H1 (cell line): ENCODE measurements at places on chromosomes 2 and 18. TPM values are rescaled to one million over a fixed set of nuclear protein-coding genes. Genes with fewer than 3 reads are reported as not detected.
A peak's percentile ranks its signal among the peaks of the same experiment; 100 is the strongest.

DNA sequence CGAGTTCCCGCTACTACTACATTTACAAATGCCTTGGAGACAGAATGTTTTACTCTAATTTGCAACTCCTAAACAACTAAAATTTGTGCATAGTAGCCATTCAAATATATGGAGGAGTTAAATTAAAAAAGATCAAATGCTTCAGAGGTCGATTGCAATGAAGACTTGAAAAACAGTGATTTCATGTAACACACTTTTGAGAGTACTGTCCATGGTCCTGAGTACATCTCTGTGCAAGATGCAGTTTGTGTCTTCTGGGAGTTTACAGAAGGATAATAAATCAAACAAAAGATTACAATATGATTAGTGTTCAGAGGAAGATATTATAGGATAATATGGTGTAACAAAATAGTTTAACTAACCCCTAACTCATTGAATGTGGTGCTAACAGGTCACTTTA is 894.7 kb downstream of the TMEM182 start:
- no peaks in the 10 kb centered on the region for H3K4me1 ChIP-seq
- H3K4me3 ChIP-seq: no peak overlapping the region
- H3K27me3 ChIP-seq: no peaks in the 10 kb centered on the region
- no peak for DNase-seq
- no peaks in the 10 kb centered on the region for H3K36me3 ChIP-seq

GRCh38 chr2:240932724-240933047 is 26.6 kb downstream of the CROCC2 start:
- H3K27ac ChIP-seq: no peak overlapping the region
- H3K4me3 ChIP-seq: no peak overlapping the region
- no peaks in the 10 kb centered on the region for H3K36me3 ChIP-seq

- H3K27me3 ChIP-seq: no peaks in the 10 kb centered on the region
- no peaks in the 10 kb centered on the region for H3K36me3 ChIP-seq
- DNase-seq: no peak
- H3K4me1 ChIP-seq: peaks cover 11% of the 10 kb centered on the region
- no peak overlapping the region; the same call in 1 of the 2 replicates for H3K27ac ChIP-seq
These were observed 92.1 kb downstream of the ACKR3 start for GRCh38 chr2:236661762-236662110.

DNA sequence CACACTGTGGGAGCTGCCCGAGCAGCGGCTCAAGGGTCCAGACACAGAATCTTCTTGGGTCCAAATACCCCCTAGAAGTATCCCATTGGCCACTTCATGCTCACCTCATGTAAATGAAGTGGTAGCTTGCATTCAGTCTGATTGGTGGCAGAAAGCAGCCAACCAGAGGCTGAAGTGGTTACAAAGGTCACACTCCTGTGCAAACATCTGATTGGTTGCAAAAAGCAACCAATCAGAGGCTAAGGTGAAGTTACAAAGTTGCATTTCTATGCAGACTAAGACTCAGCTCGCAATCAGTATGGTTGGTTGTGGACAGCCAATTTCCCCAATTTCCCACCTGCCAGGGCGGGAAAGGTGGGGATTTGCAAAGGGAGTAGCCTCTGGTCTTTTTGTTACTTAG is 94.3 kb downstream of the DGKD start:
- no peak for DNase-seq
- H3K27ac ChIP-seq: no peak overlapping the region
- H3K27me3 ChIP-seq: no peaks in the 10 kb centered on the region
- no peak overlapping the region for H3K4me3 ChIP-seq
- no peaks in the 10 kb centered on the region for H3K4me1 ChIP-seq
- no peaks in the 10 kb centered on the region for H3K36me3 ChIP-seq

PHOSPHO2 gene
- polyA plus RNA-seq: 1.9 and 2.4 TPM in 2 replicates

- H3K36me3 ChIP-seq: no peaks in the 10 kb centered on the region
- no peak overlapping the region for H3K4me3 ChIP-seq
- no peaks in the 10 kb centered on the region for H3K27me3 ChIP-seq
- no peak for DNase-seq
- H3K27ac ChIP-seq: no peak overlapping the region
These were observed 197.9 kb downstream of the TFCP2L1 start for GRCh38 chr2:121087117-121087516.

- H3K4me3 ChIP-seq: peak overlapping the region; percentile 74
- H3K27me3 ChIP-seq: peaks cover 10% of the 10 kb centered on the region
- no peaks in the 10 kb centered on the region for H3K36me3 ChIP-seq
These were observed 1.1 kb upstream of the LIPG start for GRCh38 chr18:49560624-49561288.
